Osteocyte (in vitro differentiated cells): ENCODE measurements at places on chromosomes 16 and 17. TPM values are rescaled to one million over a fixed set of nuclear protein-coding genes. Genes with fewer than 3 reads are reported as not detected.

- no peak overlapping the region for H3K4me3 ChIP-seq
- H3K36me3 ChIP-seq = peaks cover 6% of the 10 kb centered on the region
- H3K27ac ChIP-seq = no peak overlapping the region
- peaks cover 27% of the 10 kb centered on the region for H3K4me1 ChIP-seq
- H3K27me3 ChIP-seq = no peaks in the 10 kb centered on the region
- DNase-seq = no peak
Observed at GRCh38 chr17:12597895-12598294, 67.8 kb upstream of the MYOCD start.

GRCh38 chr17:81433656-81434055 is 38.4 kb downstream of the BAHCC1 start:
- H3K4me3 ChIP-seq = no peak overlapping the region
- H3K4me1 ChIP-seq = peaks cover 41% of the 10 kb centered on the region
- H3K27me3 ChIP-seq = no peaks in the 10 kb centered on the region

- peaks cover 36% of the 10 kb centered on the region for H3K4me1 ChIP-seq
- peaks cover 2% of the 10 kb centered on the region for H3K27me3 ChIP-seq
Observed at GRCh38 chr16:65698791-65699321, 577.0 kb upstream of the CDH11 start.

DNA sequence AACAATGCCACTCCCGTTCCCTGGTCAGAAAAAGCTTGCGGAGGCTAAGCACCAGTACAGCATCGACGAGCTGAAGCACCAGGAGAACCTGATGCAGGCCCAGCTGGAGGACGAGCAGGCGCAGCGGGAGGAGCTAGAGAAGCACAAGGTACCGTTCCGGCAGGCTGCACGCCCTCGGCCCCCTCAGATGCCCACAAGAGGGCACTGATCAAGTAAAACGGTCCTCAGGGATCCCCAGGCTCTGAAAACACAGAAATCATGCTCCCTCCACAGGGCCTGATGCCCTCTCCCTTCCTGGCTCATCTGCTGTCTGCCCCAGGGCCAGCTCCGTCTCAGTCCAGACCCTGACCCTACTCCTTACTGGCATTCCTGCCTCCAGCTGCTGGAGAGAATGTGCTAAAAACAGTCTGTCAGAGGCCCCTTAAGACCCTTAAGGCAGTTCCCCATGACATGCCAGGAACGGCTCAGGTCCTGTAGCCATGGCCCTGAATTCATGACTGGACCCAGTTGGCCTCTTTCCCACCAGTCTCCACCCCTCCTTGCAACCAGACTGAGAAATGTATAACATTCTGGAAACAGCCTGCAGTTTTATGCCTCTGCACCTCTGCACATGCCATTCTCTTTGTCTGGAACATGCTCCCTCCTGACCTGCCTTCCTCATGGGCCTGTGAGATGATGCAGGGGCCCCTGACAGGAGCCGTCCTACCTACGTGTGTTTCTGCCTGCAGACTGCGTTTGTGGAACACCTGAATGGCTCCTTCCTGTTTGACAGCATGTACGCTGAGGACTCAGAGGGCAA is 21.8 kb downstream of the DRC3 start:
- no peak overlapping the region for H3K4me3 ChIP-seq
- peaks cover 35% of the 10 kb centered on the region for H3K4me1 ChIP-seq
- DNase-seq = no peak
- no peaks in the 10 kb centered on the region for H3K36me3 ChIP-seq

DNA sequence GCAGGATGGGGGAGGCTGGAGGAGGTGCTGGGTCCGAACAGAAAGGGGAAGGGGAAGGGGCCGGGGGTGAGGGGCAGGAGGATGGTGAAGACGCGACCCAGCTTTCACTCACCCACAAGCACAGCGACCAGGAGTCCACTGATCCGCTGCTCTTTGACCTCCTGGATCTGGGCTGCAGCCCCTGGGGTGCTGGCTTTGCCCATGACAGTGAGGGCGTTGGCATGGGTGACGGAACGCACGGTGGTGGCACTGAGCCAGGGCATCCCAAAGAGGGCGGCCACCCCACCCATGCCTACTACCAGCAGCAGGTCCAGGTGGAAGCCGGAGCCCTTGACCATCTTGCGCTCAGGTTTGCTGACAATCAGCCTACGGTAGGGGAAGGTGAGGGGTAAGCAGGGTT is 14.9 kb downstream of the SLC4A1 start:
- no peaks in the 10 kb centered on the region for H3K36me3 ChIP-seq
- H3K27ac ChIP-seq = no peak overlapping the region
- no peaks in the 10 kb centered on the region for H3K4me1 ChIP-seq
- no peak for DNase-seq

DNA sequence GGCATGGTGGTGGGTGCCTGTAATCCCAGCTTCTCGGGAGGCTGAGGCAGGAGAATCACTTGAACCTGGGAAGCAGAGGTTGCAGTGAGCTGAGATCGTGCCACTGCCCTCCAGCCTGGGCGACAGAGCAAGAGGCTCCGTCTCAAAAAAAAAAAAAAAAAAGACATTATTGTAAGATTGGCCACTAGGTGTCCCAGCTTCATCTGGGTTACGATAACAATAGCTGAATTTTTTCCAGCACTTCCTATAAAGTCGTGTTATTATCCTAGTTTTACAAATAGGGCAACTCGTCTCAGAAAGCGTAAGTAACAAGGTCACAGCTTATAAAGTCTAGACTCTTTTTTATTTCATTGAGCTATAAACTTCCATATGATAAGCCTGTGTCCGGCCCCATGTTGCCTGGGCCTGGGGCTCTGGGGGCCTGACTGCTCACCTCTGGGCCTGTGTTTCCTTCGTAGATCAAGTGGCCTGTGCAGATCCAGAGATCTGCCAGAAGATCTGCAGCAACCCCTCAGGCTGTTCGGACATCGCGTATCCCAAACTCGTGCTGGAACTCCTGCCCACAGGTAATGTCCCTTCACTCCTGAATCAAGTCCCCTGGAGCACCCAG is 60.5 kb downstream of the SLC5A11 start:
- H3K4me1 ChIP-seq = no peaks in the 10 kb centered on the region
- no peak overlapping the region for H3K4me3 ChIP-seq
- H3K27me3 ChIP-seq = peaks cover 5% of the 10 kb centered on the region
- no peak for DNase-seq
- H3K27ac ChIP-seq = no peak overlapping the region
- no peaks in the 10 kb centered on the region for H3K36me3 ChIP-seq

DNA sequence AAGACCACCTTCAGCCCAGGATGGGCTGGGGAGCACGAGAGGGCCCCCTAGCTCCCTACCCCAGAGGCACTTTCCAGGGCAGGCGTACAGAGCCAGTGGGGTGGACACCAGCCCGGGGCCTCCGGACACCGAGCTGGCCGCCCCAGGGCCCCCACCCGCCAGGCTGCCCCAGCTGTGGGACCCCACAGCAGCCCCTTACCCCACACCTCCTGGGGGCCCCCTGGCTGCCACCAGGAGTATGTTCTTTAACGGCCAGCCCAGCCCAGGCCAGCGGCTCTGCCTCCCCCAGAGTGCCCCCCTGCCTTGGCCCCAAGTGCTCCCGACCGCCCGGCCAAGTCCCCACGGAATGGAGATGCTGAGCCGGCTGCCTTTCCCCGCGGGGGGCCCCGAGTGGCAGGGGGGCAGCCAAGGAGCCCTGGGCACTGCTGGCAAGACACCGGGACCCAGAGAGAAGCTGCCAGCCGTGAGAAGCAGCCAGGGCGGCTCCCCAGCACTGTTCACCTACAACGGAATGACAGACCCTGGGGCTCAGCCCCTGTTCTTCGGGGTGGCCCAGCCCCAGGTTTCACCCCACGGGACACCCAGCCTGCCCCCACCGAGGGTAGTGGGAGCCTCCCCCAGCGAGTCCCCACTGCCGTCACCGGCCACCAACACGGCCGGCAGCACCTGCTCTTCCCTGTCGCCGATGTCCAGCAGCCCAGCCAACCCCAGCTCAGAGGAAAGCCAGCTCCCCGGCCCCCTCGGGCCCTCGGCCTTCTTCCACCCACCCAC is 24.3 kb upstream of the ZFPM1 start:
- no peak for DNase-seq
- no peaks in the 10 kb centered on the region for H3K4me1 ChIP-seq
- no peak overlapping the region for H3K27ac ChIP-seq
- no peaks in the 10 kb centered on the region for H3K27me3 ChIP-seq

GRCh38 chr17:81676906-81677305 is 6.7 kb downstream of the ARL16 start:
- no peak overlapping the region for H3K4me3 ChIP-seq
- peaks cover 9% of the 10 kb centered on the region for H3K4me1 ChIP-seq
- no peaks in the 10 kb centered on the region for H3K27me3 ChIP-seq
- DNase-seq = no peak
- no peak overlapping the region for H3K27ac ChIP-seq
- H3K36me3 ChIP-seq = peaks cover 4% of the 10 kb centered on the region

- DNase-seq = no peak
- no peaks in the 10 kb centered on the region for H3K36me3 ChIP-seq
- peak overlapping the region; percentile 81 for H3K27ac ChIP-seq
Observed at GRCh38 chr17:28570716-28571360, 486 bp downstream of the PIGS start.

DNA sequence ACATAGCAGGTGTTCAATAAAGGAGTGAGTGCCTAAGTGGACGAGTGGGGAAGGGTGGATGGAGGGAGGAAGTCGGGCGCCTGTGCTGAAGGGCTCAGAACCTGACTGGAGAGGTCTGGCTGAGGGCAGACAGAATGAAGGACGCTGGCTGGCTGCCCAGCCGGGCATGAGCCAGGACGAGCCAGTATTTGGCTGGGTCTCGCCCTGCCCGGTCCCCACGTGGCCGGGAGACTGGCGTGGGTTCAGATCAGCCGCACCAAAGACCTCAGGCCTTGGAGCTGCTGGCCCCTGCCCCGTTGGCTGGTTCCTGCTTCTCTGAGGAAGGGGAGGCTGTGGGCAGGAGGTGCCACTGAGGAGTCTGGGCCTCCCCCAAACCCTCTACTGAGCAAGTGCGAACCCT is 79.8 kb downstream of the ENGASE start:
- no peaks in the 10 kb centered on the region for H3K4me1 ChIP-seq
- H3K27ac ChIP-seq = no peak overlapping the region
- peaks cover 9% of the 10 kb centered on the region for H3K27me3 ChIP-seq
- DNase-seq = no peak

Gene TBC1D3C
- not detected in 2 replicates for total RNA-seq

Gene EFCAB5
- total RNA-seq = 0.60 and 1.2 TPM in 2 replicates

Gene TP53TG3D
- not detected in 2 replicates for total RNA-seq

Gene FAHD1
- 25.9 and 29.5 TPM in 2 replicates for total RNA-seq

Gene KRT27
- total RNA-seq = not detected in 2 replicates

Gene CORO7
- 35.5 and 40.1 TPM in 2 replicates for total RNA-seq

Gene CD19
- total RNA-seq = not detected in 2 replicates

Gene PLA2G10
- total RNA-seq = not detected in 2 replicates
